ENCODE measurements at places on chromosomes 6 and 20.
A peak's percentile ranks its signal among the peaks of the same experiment; 100 is the strongest.

DNA sequence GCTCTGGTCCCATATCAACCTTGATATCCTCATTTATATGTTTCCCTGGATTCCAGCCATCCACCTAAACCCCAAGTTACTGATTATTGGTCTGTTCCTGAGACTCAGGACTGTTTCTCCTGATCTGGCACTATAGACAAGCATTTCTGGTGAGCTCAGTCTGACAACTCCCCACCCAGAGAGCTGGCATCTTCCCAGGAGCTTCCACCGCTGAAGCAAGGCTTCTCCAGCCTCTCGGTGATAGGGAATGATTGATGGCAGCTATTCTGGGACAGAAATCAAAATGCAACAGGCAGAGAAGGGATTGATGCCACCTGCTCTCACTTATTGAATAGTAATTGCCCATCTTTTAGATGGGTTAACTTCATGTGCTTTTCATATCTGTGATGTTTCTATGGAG, 169.7 kb upstream of the GGTLC1 start:
- DNase-seq: no peak

DNA sequence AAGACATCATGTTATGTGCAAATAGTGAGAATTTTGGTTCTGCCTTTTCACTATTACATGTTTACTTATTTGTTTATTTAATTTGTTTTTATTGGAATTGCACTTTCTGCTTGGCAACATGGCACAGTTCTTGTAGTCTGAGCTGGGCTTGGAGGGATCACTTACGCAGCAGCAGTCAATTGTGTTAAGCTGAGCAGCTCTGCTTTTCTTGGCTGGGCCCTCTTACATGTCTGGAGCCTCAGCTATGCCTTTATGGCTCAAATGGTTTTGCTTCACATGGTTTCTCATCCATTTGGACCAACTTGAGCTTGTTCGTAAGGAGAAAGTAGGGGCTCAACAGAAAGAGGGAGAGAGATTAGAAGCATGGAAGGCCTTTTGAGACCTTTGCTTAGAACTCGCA, 327.5 kb upstream of the EPHA7 start:
- no peak for DNase-seq

- no peak for DNase-seq
These were observed 18.5 kb downstream of the DST start for GRCh38 chr6:56624046-56624727.

DNA sequence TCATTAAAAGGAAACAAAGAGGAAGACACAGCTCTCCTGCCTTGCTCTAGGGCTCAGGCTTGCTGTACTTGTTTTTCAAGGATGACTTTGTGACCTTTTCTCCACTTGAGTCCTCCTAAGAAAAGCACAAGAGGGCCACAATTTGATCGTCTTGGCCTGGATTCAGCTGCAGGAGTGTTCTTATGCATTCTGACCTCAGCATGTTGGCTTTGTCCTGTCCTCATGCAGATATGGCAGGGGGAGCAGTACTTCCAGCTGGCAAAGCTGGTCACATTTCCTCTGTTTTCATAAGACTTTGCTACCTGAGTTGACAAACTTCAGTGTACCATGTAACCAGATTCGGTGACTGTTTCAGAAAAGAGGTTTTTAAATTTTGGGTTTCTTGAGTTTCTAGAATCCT, 30.8 kb downstream of the KDM1B start:
- DNase-seq: no peak

- DNase-seq: no peak
These were observed 9.3 kb upstream of the POM121L2 start for GRCh38 chr6:27321370-27321769.

GRCh38 chr6:124963831-124964763, 1.9 kb downstream of the RNF217 start:
- no peak for DNase-seq

GRCh38 chr6:124963416-124963785, 1.2 kb downstream of the RNF217 start:
- no peak for DNase-seq

- DNase-seq: no peak
These were observed 232.7 kb upstream of the SGK1 start for GRCh38 chr6:134550604-134551003.

- DNase-seq: no peak
These were observed 19.8 kb downstream of the MTRES1 start for GRCh38 chr6:107047807-107048206.

DNA sequence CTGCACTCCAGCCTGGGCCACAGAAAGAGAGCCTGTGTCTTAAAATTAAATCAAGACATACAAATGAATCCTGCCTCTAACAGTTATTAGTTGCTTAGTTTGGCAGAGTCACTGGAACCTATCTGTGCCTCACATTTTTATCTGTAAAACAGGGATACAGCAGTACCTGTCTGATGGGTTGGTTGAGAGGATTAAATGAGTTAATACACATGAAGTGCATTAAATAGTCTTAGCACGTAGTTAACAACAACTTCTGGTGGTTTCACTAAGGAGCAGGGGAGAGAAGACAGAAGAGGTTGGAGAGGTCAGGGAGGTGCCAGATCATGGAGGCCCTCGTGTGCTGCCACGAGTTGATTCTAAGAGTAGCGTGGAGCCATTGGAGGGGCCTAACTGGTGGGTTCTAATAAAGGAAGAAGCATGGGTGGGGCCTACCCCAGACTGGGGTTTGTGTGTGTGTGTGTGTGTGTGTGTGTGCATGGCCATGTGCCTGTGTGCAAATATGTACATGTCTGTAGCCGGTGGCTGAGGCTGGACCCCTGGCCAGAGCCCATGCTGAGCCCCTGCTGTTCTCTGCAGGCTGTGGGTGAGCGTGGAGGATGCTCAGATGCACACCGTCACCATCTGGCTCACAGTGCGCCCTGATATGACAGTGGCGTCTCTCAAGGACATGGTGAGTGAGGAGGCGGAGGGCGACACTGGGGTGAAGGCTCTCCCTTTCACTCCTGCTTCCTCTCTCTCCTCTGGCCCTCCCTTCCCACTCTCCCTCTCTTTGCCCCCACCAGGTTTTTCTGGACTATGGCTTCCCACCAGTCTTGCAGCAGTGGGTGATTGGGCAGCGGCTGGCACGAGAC, 9.1 kb downstream of the RBCK1 start:
- DNase-seq: no peak

GRCh38 chr6:111784433-111784832, 88.8 kb downstream of the FYN start:
- DNase-seq: no peak

DNA sequence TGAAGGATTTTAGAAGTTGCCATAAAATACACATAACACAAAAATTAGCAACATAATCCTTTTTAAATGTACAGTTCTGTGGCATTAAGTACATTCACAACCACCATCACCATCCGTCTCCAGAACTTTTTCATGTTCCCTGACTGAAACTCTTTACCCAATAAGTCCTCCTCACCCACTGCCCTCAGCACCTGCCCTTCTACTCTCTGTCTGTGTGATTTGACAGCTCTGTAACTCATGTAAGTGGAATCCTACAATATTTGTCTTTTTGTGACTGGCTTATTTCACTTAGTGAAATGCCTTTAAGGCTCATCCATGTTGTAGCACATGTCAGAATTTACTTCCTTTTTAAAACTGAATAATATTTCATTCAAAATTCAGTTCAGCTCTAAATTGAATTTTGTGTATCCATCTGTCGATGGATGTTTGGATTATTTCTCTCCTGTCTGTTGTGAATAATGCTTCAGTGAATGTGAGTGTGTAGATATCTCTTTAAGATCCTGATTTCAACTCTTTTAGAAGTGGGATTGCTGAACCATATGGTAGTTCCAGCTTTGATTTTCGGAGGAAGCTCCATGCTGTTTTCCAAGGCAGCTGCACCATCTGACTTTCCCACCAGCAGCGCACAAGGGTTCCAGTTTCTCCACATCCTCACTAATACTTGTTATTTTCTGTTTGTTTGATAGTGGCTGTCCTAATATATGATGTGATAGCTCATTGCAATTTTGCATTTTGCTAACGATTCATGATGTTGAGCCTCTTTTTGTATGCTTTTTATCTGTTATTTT, 4.2 kb downstream of the ENTPD6 start:
- DNase-seq: no peak

- DNase-seq: no peak
These were observed 257.2 kb upstream of the EYS start for GRCh38 chr6:65964261-65964660.

- DNase-seq: no peak
These were observed 31.2 kb downstream of the TNFRSF21 start for GRCh38 chr6:47278545-47278944.

DNA sequence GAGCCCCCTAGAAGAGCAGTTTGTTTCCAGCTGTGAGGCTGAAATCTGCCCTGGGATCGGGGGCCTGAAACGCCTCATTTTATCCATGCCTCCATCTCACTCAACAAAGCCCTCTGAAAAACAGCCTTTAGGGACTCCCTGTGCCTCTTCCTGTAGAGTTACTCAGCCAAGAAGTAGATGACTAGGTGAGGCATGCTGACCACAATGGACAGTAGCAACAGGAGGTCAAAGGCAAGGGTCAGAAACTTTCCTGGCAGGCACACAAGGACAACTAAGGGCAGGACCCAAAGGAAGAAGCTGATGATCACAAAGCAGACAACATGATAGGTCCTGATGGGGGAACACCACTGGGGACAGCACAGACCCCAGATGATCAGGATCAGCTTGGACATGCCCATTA, 12.8 kb downstream of the MAS1L start:
- no peak for DNase-seq

GRCh38 chr6:52077961-52078625, 9.3 kb downstream of the PKHD1 start:
- no peak for DNase-seq

- DNase-seq: no peak
These were observed 53.3 kb downstream of the CCDC170 start for GRCh38 chr6:151546941-151547659.

GRCh38 chr20:29878777-29879442, 1378.6 kb upstream of the DEFB115 start:
- DNase-seq: no peak

DNA sequence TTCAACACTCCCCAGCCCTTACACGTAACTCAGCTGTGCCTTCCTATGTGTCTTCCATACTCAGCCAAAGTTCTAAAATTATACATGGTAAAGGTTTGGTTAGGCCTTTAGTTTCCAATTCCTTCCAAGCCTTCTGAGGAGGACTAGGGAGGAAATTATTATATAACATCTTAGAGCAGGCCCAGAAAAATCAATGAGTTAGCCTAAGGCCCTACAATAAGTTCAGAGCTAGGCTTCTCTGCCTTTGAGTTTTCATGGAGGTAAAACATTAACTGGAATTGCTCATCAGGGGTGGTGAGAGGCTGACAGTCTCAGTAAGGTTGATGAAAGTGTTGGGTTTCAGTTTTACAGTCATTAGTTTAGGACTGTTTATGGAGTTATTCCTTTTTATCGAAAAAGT, 286.0 kb downstream of the ADGB start:
- no peak for DNase-seq

- DNase-seq: peak; percentile 42
These were observed 19.2 kb downstream of the PRND start for GRCh38 chr20:4740774-4741431.

- DNase-seq: no peak
These were observed 175.9 kb upstream of the CITED2 start for GRCh38 chr6:139550361-139550760.

DNA sequence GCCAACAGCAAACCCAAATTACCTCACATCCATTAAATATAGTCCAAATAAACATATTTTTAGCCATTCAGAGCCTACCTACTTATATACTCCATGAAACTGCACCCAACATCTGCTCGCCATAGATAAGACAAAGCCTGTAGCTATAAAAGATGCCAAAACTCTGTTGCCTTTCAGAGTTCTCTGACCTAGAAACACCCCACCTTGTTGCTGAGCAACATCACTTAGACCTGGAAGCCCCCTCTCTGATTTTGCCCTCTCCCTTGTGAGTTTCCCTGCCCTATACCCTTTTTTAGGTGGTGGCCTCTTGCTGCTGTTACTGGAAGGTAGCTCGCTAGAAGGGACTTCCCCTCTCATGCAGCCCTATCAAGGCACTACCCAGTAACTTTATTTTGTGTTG, 27.7 kb upstream of the FBXL4 start:
- no peak for DNase-seq

DNA sequence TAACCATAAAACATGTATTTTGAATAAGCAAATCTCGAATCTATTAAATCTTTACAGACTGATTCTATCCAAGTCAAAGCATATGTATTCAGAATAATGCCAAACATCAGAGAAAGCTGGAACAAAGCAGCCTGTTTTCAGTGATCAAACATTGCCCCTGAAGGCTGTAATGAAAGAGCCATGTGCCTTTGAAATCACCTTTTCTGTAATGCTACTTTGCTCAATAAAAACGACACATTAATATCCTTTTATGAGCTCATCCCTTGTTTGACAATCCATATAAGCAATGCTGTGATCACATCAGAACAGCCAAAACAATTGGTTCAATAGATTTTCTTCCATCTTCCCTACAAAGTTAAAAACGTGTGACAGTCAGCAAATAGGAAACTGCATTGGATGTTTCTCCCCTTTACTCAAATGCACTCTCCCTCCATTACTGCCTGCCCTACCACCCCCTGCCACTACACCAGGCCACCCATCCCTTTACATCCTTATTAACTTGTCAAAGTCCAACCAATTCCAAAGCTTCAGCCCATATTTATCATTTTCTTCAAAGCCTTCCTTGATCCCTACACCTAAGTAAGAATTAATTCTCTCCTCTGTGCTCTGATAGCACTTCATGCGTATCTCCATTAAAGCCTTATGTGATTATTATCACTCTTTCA, 42.0 kb downstream of the THEMIS start:
- DNase-seq: no peak

- no peak for DNase-seq
These were observed 10.9 kb upstream of the GCM1 start for GRCh38 chr6:53159558-53159957.

- DNase-seq: peak; percentile 86
These were observed 154.6 kb downstream of the RFPL4B start for GRCh38 chr6:112501705-112502104.

GRCh38 chr6:102438171-102438570, 1044.7 kb downstream of the GRIK2 start:
- no peak for DNase-seq

GRCh38 chr20:16530201-16530681, 43.0 kb downstream of the KIF16B start:
- DNase-seq: no peak

DNA sequence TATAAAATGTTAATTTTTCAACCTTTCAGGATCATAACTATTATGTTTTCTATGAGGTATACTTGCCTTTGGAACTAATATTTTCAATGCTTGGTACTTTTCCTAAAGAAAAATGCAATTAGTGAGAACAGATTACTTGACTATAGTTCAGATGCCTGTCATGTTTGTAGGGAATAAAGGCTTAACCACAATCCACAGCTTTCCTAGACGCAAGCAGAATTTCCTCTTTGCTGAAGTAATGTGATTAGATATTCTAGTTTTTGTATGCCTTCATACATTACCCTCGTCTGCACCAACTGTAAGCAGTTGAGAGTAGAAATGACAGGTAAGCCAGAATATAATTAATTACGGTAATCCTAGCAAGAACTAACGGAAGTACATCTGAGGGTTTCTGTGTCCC, 581.4 kb upstream of the MMS22L start:
- DNase-seq: no peak

DNA sequence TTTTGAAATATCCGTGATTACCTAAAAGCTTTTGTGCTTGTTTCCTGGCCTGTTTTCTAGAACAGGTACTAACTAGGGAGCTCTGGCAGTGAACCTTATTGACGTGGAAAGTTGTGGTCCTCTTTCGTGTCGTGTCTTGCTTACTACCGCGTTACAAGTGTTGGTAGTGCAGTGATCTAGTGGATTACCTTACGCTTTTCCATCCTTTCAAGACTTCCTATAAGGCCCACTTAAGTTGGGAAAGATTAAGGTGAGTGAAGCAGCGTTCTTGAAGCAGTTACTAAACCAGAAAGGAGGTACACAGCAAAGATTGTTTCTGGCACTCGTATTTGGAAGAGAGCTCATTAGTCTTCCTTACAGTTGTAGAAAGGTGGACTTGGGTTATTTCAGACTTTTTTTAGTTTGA, 1.9 kb downstream of the PNRC1 start:
- DNase-seq: no peak
